ENCODE measurements at places on chromosomes 1 and 21.

GRCh38 chr21:46155514-46156377 lies at the start of gene FTCD:
Gene FTCD, minus strand, starts transcription at chr21:46155579. Its CDS starts 56 bp downstream, at chr21:46155523.
- DNase-seq, result peak; percentile 42

- DNase-seq, result no peak
These were observed 37.1 kb upstream of the EXO1 start for GRCh38 chr1:241810769-241811405.

- no peak for DNase-seq
These were observed 415.9 kb downstream of the PLA2G4A start for GRCh38 chr1:187244623-187245022.

DNA sequence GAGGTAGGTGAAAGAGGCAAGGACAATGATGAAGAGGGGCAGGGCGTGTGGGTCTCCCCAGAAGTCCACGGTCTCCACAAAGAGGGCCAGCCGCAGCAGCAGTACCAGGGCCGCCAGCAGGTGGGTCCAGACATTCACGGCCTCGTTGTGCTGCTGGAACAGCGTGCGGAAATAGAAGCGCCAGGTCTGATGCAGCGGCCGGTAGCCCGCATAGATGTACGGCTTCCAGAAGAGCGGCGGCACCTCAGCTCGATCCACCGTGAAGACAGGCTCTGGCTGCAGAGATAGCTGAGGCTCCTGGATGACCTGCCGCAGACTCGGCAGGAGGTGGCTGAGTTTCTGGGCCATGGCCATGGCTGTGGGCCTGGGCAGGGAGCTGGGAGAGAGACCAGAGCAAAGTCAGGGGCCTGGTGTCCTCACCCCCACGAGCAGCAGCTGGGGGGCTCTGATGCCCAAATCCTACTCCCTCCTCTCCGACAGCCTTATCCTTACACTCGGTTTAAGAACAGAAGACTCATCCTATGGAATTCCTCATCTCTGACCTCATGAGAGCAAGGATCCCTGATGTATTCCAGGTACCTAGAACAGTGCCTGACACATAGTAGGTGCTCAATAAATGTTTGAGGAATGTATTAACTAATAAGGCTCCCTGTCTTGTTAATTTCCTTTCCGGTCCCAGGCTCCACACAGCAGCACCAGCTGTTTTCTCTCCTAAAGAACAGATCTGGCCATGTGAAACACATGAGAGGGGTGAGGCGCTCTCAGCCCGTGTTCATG lies 4.4 kb upstream of the AUNIP start:
- no peak for DNase-seq

Data from stimulated activated effector memory CD8-positive, alpha-beta T cell treated with anti-CD3 and anti-CD28 coated beads, Interleukin-12 subunit alpha, Interleukin-12 subunit beta, amount 100 ng/mL, for 72 hours (primary cell).